ENCODE measurements at places on chromosomes 12 and 14.

- DNase-seq = no peak
These were observed 22.8 kb downstream of the ANO2 start for GRCh38 chr12:5921966-5922899.

- no peak for DNase-seq
These were observed 227.3 kb downstream of the KTN1 start for GRCh38 chr14:55807053-55807880.

DNA sequence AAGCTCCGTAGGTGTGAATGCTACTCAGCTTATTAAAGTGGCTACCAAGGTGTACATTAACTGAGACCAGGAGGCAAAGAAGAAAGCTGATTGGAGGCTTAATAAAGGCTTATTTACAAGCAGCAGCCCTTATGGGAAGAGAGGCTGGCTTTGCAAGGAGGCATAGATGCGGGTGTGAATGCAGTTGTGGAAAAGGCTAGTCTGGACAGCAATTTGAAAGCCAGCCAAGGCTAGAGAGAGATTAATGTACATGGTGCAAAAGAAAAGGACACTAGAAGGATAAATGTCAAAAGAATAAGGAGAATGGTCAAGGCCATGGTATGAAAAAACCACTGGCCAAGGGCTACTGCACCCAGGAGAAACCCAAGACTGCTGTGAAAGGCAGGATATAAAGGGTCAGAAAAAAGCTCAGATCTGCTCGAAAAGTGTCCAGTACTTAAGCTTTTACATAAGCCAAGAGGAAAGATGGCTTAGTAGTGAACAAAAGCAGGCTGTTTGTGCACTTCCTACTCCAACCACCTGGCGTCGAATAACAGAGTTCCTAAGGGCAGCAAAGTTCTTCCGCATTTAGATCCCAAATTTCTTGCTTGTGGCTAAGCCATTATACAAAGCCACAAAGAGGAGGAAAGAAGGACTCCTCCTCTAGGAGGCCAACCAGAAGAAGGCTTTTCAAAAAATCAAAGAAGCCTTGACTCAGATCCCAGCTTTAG, 24.0 kb downstream of the KLRK1 start:
- peak; percentile 42 for DNase-seq

- peak; percentile 83 for DNase-seq
These were observed 129.8 kb upstream of the KRR1 start for GRCh38 chr12:75641031-75641780.

Data from mesendoderm (in vitro differentiated cells).